H9 (cell line): ENCODE measurements at places on chromosomes 13 and 19.
A peak's percentile ranks its signal among the peaks of the same experiment; 100 is the strongest.

DNA sequence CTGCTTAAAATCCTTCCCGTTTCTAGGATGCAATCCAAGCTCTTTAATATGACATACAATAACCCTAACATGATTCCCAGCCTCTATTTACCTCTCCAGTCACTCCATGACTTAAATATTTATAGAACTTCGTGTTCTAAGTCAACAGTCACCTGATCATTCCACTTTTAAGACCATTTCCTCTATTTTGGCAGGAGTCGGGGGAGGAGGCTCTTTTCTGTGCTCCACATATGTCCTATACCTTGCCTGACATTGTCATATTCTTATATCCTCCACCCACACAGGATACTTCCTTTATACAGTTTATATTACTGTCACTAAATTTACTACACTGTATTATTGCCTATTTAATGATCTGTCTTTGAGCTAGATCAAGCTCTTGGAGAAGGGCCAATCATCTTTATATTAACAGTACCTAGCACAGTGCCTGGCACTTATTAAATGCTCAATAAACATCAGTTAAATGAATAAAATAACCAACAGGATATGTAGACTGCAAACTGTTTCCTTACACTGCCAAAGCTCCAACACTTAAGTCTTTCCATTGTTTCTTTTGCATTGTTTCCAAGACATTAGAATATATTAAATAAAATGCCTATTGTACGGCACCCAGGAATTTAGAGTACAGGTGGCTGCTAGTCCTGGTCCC is 2.7 kb downstream of the ARGLU1 start:
- no peak for DNase-seq

DNA sequence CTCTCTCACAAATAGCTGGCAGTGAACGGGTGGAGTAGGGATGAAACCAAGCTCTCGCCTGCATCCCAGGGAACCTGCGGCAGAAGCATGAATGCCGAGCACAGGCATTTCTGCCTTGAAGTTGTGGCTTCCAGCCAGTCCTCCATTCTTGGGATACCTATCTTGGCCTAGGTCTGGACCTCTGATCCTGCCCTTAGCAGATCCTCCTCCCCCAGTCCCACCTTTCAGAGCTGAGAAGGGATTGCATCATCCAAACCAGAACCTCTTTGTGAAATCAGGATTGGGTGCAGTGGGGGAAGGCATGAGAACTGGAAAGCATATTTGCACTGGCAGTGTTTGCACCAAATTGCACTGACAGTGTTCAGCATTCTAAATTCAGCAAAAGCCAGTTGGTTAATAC is 5.8 kb downstream of the ZNF780A start:
- DNase-seq: no peak

DNA sequence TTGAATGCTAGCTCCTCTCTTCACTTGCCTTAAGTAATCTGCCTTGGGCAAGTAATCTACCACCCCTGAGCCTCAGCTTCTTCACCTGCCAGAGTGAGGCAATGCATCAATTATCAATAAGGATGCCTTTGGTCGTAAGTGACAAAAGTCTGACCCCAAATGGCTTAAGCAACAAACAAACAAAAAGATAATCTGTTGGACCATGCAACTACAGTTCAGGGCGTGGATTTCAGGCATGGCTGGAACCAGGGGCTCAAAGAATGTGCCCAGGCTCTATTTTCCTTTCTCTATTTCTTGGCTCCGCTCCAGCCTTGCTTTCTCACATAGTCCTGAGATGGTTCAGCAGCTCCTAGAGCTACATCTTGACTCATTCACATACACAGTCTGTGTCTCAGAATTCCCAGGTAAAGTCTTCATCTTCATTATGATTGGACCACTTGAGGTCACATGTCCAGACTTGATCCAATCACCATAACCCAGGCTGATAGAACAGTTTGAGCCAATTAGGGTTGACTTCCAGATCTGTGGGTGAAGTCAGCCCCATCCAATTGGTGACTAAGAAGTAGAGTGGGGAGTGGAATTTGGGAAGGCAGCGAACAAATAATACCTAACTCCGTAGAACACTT is 29.6 kb downstream of the ACSBG2 start:
- no peak for DNase-seq

DNA sequence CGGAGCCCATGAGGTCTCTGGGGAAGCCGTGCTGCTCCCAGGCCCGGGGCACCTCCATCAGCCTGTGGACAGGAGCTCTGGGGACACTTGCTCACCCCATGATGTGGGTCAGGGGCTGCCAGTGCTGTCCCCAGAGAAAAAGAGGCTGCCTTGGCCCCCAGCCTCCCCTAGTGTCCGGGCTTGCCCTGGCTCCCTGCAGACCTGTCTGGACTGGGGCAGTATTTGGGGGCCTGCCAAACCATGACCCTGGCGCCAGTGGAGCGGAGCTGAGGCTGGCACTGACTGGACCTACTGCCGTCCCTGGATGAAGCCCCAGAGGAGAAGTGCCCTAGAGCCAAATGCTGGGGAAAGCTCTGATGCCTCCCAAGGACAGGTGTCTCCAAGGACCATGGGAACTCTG is 30.4 kb downstream of the ELAVL1 start:
- DNase-seq: no peak

- DNase-seq: no peak
Observed at GRCh38 chr13:70128098-70128497, 19.8 kb upstream of the KLHL1 start.

DNA sequence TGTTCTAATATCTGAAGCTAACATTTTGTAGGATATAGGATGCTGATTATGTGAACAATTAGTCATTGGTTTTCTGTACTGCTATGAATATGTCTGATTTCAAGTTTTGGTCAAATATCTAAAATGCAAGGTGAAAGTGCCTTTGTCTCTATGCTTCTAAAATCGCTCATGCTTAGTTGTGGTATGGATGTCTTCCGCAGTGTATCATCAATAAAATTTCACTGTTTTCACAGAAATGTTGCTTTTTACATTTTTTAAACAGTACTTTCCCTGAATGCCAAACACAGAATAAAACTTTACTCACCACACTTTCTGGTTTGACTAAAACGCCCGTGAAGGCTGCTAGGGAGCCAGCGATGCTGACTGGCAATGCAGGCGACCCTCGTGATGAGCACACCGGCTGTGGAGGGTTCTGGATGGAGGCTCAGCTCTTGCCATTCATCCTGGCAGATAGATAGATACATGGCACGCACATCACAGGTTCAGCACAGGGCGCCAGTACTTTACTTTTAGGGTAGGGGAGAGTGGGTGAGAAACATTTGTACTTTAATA is 40.1 kb downstream of the SLC7A9 start:
- DNase-seq: no peak

- DNase-seq: no peak
Observed at GRCh38 chr19:46759817-46760333, 13.6 kb upstream of the STRN4 start.

GRCh38 chr19:48329167-48329891 is 4.0 kb downstream of the EMP3 start:
- DNase-seq: peak; percentile 61

DNA sequence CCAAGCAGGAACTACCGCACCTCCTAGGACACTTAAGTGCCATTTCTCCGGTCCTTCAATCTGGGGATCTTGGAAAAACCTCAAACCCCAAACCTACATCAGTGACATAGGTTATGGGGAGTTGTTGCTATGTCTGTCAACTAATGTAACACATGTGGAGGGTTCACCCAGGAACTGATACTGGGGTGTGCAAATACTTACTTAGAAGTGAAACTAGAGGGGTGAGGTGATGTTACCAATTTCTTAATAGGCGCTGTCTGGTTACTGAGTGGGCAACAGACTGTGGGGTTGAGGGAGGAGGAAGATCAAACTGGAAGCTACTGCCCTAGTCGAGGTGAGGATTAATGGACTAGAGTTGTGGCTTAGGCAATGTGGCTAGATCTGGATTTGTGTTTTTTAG is 1.9 kb downstream of the ZNF586 start:
- no peak for DNase-seq

DNA sequence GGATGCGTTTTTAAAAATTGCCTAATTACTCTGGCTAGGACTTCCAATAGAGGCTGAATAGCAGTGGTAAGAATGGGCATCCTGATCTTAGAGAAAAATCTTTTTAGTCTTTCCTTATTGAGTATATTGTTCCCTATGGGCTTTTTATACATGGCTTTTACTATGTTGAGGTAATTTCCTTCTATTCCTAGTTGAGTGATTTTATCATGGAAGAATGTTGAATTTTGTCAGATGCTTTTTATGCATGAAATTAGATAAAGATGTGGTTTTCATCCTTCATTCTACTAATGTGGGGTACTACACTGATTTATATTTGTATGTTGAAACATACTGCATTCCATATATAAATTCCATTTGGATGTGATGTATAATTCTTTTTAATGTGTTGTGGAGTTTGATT is 2673.8 kb downstream of the PCDH9 start:
- no peak for DNase-seq

DNA sequence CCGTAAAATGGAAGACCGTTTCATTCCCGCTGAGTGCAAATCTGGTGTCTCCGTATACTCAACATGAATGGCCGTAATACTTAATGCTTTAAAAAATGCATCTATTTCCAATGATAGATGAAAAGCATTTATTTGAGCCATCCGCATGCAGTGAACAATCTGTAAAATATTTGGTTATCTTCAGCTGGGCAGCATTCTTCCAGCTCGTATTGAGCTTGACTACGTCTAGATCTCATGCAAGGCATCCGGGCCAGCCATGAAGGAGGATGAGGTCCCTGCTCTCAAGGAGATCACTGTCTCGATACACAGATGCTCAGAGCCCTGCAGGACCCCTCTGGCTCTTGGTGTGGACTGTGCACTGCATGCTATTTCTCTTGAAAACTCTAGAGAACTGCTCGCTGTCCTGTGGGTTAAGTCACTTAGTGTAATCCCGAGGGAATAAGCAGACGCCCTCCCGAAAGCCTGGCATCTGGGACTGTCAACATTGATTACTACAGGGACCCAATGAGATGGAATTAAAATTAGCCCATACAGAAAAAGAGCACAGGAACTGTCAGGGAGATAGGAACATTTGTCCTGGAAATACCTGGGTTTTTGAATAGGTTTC is 112.4 kb upstream of the RNF113B start:
- DNase-seq: no peak

DNA sequence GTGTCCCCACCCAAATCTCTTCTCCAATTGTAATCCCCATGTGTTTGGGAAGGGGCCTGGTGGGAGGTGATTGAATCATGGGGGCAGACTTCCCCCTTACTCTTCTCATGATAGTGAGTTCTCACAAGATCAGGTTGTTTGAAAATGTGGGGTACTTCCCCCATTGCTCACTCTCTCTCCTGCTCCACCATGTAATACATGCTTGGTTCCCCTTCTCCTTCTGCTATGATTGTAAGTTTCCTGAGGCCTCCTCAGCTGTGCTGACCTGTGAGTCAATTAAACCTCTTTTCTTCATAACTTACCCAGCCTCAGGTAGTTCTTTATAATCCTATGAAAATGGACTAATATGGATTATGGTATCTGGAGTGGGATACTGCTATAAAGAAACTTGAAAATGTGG is 24.1 kb downstream of the ING1 start:
- DNase-seq: no peak

GRCh38 chr13:42745655-42746054 is 35.7 kb upstream of the FAM216B start:
- DNase-seq: no peak

GRCh38 chr19:29495901-29496441 is 29.8 kb upstream of the VSTM2B start:
- DNase-seq: peak; percentile 13

DNA sequence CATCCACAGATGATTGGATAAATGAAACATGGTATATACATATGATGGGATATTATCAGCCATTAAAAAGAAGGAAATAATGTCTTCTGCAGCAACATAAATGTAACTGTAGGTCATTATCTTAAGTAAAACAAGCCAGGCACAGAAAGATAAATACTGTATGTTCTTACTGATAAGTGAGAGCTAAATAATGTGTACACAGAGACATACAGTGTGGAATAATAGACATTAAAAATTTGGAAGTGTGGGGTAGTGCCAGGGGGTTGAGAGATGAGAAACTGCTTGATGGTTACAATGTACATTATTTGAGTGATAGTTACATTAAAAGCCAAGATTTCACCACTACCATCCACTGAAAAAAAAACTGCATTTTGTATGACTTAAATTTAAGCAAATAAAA is 26.0 kb upstream of the GPC6 start:
- DNase-seq: no peak

DNA sequence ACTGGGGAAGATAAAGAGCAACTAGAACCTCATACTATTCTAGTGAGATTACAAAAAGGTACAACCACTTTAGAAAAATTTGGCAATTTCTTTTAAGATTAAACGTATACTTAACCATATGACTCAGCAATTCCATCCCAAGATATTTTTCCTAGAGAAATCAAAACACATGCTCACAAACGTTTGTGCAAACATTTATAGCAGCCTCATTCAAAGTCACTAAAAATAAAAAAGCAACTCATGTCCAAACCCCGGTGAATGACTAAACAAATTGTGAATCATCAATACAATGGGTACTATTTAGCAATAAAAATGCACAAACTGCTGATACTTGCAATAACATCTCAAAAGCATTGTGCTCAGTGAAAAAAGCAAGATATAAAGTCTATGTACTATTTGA is 121.5 kb downstream of the FRY start:
- DNase-seq: no peak

DNA sequence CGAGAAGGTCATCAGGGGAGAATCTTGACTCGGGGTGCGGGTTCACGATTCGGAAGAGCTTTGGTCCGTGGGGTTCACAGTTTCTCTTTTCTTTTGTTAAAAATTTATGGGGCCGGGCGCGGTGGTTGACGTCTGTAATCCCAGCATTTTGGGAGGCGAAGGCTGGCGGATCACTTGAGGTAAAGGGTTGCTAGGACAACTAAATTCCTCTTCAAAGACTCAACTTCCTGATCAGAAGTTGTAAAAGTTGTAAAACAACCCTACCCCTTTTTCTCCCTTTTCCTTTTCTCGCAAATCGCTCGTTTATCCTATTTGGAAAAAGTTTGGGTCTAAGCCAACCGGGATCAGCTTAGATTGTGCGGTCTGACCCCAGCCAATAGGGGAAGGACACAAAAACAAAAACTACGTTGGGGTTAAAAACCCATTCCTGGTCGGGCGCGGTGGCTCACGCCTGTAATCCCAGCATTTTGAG is 673 bp downstream of the ZNF486 start:
- DNase-seq: no peak

- DNase-seq: no peak
Observed at GRCh38 chr19:813219-814151, 8.3 kb downstream of the PLPPR3 start.
